Hippocampal formation (tissue), 2 donors: ENCODE measurements at places on chromosomes 1 and 21.

DNA sequence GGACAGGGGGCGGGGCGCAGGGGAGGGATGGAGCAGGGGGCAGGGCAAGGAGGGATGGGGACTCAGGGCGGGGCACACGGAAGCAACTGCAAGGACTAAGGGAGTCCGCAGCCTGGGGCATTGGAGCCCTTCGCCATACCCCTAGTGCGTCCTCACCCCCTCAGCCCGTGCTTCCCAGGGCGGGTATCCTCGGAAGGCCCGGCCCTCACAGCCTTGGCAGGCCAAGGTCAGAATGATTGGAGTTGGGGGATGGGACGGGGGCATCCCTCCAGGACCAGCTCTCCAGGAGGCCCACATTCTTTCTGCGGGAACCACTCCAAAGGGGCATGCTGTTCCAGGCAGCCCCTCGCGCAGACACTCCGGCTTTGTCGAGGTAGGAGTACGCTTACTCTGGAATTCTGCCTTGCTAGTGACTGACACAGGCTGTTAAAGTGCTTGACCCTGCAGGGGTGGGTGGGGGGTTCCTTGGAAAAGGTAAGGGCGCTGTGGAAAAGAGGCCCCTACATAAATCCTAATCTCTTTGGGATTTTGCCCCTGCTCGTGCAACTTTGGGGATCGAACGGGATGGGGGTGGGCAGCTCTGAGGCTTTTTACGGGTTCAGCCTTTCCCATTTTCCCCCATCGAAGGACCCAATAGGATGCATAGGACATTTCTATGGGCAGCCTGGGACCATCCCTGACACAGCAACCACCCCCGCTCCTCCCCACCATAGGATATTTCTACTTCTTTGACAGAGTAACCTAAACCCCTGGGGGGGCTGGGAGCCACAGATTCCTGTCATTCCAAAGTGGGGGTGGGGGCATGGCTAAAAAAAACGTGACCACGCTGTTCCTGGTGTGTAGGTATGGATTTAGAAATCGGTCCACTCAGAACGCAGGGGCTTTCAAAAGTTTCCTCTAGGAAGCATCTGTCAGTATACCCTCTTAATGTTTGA is 738 bp upstream of the TRIM11 start:
- DNase-seq: no peak

GRCh38 chr1:24954631-24955030 is 24.6 kb upstream of the RUNX3 start:
- no peak for DNase-seq

DNA sequence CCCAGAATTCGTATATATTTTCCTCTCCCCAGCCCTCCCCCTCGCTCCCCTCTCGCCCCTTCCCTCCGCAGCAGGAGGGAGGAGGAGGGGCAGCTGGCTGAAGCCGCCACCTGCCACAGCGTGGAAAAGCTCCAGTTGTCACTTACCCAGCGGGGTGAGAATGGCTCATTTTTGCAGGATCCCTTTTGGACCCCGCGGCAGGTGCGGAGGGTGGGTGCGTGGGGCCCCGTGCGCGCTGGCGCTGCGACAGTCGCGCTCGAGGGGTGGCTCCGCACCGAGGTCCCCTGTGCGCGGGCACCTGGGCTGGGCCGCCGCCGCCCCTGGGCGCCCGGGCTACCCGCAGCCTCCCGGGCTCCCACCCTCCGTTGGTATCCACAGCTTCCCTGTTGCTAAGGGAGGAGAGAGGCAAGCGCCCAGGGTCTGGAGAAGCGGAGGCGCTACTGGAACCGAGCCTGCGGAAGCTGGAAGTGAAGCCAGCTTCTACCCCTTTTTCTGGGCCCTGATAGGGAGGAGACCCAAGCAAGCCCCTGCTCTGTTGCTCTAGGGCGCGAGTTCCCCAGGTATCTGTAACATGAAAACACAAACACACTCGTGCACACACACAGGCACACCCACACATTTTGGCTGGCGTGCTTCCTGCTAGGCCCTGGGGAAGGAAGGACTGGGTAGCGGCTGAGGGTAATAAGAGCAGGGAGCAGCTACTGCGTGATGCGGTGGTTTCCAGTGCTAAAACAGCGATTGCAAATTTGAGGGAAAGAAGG is at the start of gene ERICH3:
Gene ERICH3 (minus strand): TSS at position 442 of the 761 bp plus-strand sequence. CDS start 273 bp downstream, at position 169.
- peak; percentile 12 for DNase-seq

GRCh38 chr1:159170639-159171038 is 776 bp upstream of the CADM3 start:
- no peak for DNase-seq

DNA sequence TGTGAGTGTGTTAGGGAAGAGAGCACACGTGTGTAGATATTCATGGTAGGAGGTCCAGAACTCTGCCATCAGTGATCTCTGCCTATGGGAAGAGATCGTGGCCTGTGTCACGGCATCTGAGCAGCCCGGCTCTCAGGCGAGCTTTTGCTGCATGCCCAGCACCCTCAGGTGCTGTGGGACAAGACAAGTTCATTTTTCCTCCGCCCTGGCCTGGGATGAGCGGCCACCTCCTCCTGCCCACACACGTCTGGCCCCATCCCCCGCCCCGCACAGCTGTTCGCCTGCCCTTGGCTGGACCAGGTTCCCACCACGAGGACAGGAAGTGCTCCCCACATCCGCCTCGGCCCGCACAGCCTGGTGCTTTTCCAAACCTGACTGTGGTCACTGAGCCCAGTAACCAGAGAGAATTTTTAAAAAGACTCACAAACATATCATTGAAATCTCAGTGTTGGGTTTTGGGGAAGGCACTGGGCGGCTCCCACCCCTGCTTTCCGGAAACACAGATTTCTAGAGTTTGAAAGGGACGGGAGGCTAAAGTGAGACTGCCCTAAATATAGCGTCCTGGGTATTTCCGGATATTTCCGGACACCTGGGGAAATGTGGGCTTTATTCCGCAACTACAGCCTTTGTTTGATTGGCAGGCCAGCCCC is 18.0 kb downstream of the BMP8A start:
- no peak for DNase-seq

- no peak for DNase-seq
Observed at GRCh38 chr1:58739856-58740466, 40.1 kb upstream of the MYSM1 start.

DNA sequence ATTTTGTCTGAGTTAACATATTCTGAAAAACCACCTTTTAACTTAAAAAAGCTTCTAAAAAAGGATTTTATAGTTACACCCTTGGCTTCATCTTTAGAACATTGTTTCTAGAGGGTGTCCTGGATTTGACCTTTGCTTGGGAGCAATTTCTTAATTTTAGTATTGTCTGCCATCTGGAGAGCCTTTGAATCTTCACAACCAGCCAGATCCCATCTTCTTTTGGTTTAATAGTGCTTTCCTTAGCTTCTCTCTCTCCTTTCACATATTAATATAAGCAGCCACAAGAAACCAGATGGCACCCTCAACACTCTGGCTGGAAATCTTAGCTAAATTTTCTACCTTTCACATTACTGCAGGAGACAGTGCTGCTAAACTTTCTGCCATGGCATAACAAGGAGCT is 76.5 kb upstream of the TSPAN2 start:
- DNase-seq: no peak

GRCh38 chr21:16589006-16589898 is 859.5 kb downstream of the USP25 start:
- DNase-seq: no peak

GRCh38 chr1:235910357-235911299 is 43.9 kb upstream of the LYST start:
- no peak for DNase-seq

DNA sequence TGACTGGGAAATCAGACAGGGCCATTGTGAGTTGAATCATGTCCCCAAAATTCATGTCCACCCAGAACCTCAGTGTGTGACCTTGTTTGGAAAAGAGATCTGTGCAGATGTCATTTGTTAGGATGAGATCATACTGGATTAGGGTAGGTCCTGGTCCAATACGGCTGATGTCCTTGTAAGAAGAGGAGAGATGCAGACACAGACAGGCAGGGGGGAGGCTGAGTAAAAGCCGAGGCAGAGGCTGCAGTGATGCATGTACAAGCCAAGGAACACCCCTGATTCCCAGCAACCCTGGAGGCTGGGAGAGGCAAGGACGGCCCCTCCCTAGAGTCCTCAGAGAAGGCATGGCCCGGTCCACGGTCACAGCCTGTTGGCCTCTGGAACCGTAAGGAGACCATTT is 15.9 kb upstream of the NPPB start:
- DNase-seq: no peak

GRCh38 chr1:209421186-209421585 is 162.3 kb upstream of the CAMK1G start:
- DNase-seq: no peak

GRCh38 chr1:231642618-231643017 is 16.0 kb downstream of the DISC1 start:
- DNase-seq: no peak

GRCh38 chr1:82317671-82318070 is 516.9 kb downstream of the ADGRL2 start:
- no peak for DNase-seq

- DNase-seq: no peak
Observed at GRCh38 chr1:69914976-69915765, 290.2 kb downstream of the LRRC40 start.

GRCh38 chr1:37839676-37840075 is 19.7 kb downstream of the MTF1 start:
- no peak for DNase-seq

DNA sequence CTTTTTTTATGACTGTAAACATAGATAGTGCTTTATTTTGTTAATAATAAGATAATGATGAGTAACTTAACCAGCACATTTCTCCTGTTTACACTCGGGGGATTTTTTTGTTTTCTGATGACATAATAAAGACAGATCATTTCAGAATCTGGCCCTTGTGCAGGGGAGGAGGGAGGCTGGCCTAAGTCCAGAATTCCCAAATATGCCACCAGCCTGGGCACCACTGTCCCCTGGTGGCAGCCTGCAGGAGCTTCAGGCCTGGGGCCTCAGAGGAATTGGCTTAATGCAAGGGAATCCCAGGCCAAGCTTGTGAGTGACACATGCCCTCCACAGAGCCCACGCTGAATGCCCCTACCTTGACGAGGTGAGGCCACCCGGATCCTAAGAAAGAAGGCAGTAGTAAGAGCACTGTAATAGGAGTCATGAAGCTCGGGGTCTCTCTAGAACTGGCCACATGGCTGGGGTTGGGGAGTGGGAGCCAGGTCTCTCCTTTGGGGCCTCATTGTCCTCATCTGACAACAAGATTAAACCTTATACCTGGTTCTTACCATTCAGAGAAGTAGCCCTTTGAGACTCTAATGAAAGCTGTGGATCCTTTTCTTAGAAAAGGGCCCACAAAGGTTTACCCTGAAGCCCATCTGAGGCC is 24.1 kb downstream of the ETNK2 start:
- DNase-seq: peak; percentile 21

- DNase-seq: no peak
Observed at GRCh38 chr1:2208309-2209239, 14.0 kb upstream of the FAAP20 start.

- no peak for DNase-seq
Observed at GRCh38 chr1:225950905-225951497, 10.0 kb upstream of the LEFTY2 start.

GRCh38 chr1:38190983-38191382 is 144.4 kb upstream of the POU3F1 start:
- no peak for DNase-seq

DNA sequence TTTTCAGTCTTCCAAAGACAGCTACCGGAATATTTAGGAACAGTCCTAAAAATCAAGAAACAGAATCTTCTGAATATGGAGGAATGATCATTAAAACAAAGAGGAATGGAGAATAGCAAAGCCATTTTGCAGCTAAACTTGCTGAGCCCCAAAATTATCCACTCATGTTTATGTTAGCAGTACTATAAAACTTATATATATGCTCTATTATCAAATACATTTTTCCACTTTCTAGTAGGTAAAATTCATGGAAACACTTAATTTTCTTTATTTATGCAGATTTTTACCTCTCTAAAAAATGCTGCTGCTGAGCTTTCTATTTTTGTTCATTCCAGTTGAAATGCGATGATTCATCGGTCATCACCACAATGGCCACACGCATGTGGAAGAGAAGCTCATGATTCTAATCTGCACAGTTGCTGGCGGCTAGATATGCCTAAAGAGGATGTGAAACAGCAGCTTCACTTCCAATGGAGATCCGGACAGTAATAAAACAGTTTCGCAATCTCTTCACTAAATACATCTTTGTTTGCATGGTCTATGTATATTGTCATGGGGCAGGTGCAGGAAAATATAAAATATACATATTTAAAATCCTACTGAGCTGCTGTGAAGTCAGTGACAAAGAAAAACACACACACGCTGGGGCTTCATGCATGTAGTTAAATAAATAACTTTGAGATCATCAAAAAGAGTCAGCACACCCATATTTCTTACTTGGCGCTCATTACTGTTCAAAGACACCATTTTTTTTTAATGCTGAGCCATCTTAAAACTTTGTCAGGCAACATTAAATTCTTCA is 292.2 kb downstream of the SMYD3 start:
- DNase-seq: no peak

DNA sequence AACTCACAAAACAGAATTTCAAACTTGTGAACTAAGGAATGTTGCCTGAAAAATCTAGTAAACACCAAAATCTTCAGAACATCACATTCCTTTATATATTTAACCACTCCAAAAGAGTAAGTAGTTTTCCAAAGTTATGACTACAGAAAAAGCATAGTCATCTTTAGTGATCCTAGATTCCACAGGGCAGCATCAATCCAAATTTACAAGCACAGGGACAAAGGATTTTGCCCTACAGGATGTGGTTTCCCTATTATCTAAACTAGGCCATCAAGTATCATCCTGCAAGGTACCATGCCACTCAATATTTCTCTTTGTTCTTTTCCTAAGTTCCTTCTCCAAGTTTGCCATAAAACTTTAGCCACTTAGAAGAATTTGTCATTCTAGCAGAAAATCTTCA is 33.0 kb downstream of the COP1 start:
- DNase-seq: no peak

GRCh38 chr21:20856926-20857325 is 141.3 kb upstream of the NCAM2 start:
- no peak for DNase-seq

- DNase-seq: peak; percentile 60
Observed at GRCh38 chr1:86380257-86380861, 15.8 kb downstream of the ODF2L start.

- no peak for DNase-seq
Observed at GRCh38 chr1:207645635-207646081, 725 bp downstream of the CR1L start.

- DNase-seq: peak; percentile 18
Observed at GRCh38 chr1:42837709-42838108, 8.7 kb upstream of the ZNF691 start.

DNA sequence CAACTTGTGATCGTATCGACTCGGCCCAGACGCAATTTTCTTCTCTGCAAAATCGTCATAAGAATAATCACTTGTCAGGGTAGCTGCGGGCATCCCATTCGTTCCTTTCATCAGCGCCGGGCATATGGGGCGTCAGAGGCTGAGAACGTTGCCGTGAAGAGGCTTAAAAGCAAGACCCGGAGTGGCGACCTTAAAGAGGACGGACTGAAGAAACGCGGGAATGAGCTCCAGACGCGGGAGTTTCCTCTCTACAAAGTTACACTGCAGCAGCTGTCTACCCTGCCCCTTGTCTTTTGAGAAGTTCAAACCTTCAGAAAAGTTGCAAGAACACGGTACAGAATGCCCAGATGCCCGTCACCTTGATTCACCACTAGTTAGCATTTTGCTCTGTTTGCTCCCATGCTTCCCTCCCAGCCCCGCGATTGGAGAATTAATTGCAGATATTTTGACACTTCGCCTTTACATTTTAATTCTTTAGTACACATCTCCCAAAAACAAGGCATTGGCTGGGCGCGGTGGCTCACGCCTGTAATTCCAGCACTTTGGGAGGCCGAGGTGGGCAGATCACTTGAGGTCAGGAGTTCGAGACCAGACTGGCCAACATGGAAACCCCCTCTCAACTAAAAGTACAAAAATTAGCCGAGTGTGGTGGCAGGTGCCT is 967 bp downstream of the CENPS start:
- DNase-seq: no peak

GRCh38 chr1:25645637-25646400 is 29.2 kb downstream of the MAN1C1 start:
- DNase-seq: no peak
